ENCODE measurements at places on chromosomes 5 and 9.

DNA sequence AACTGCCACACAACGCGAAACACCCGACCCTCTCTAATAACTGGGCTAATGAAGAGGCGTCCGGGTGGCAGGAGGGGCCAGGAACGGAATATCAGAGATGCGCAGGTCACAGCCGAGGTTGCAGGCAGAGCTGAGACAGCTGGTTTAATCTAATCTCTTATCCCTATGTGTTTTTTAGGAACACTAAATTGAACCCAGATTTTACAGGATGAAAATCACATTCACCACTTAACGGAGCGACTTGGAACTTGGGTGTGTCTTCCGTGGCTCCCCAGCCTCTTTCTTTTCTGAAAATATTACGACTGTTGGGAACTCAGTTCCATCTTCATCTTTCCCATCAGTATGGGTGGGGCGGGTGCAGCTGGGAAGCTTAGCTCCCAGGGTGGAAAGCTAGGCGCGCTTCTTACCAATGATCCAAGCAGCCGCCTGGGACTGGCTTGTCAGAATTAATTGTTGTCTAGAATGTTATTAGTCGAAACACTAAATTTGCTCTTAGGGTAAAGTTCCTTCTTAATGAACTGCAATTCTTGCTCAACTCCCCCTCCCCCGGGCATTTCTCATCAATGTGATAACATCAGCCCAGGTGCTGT is 92.5 kb downstream of the IRX2 start:
- DNase-seq, result no peak

DNA sequence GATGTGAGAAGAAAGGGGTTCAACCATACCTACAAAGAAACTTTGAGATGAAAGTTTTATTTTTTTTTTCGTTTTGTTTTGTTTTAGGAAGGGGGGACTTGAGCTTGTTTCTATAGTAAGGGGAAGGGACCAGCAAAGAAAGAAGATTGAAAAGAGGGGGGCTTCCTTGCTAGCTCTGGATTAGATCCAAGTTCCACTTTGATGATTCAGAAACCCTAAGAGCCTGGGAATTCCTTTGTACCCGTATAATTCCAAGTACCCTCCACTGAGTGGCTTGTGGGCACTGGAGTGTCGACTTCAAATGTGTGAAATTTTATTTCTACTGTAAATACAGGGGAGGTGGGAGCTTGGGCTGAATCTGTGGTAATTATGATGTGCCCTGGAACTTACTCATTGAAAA is 10.9 kb downstream of the MAMDC2 start:
- DNase-seq, result no peak

GRCh38 chr5:19125956-19126713 is 861.9 kb downstream of the CDH18 start:
- DNase-seq, result no peak

GRCh38 chr5:67381236-67381880 is 184.8 kb upstream of the CD180 start:
- no peak for DNase-seq

GRCh38 chr5:180072556-180072955 is 997 bp upstream of the RNF130 start:
- no peak for DNase-seq

DNA sequence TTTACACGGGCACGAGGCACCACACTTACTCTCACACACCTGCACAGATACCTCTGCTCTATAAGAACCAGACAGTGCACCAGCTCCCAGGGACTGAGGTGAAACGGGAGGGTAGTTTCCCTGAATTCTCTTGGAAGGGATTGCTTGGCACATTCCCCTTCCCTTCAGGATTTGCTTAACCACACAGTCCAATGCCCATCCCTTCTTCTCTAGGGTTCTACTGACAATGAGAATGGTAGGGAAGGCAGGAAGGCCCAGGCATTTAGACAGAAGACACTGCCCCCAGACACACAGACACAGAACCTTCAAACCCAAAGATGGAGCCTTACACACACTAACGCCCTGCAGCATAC is 704 bp upstream of the LHX6 start:
- DNase-seq, result no peak

GRCh38 chr5:67577424-67577823 is 380.8 kb upstream of the CD180 start:
- DNase-seq, result no peak

DNA sequence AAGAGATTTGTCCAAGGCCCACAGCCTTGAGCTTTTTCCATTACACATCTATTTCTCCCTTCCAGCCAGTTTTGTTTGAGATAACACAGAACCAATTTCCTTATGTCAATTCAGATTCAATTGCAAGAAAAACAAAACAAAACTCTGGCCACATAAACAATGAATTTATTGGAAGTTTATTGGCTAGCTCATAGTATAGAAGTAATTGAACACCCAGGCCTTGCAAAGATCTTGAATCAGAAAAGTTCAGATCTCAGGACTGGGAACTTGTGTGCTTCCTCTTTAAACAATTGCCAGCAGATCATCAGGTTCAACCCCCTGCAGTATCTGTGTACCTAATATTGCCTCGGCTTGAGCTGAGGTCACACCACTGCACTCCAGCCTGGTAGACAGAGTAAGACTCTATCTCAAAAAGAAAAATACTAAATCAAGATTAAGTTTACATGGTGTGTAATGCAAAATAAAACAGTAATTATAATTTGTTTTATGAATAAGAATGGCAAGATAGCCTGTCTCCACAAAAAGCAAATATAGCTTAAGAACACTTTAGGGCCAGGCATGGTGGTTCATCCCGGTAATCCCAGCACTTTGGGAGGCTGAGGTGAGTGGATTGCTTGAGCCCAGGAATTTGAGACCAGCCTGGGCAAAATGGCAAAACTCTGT is 4.1 kb upstream of the ZCCHC10 start:
- no peak for DNase-seq
